MCF 10A (cell line): ENCODE measurements at places on chromosomes 16 and 17. TPM values are rescaled to one million over a fixed set of nuclear protein-coding genes. Genes with fewer than 3 reads are reported as not detected.

Gene PIGL
- total RNA-seq, result 28.5 and 31.3 TPM in 2 replicates

Gene PRSS53
- 4.4 and 5.5 TPM in 2 replicates for total RNA-seq

Gene LCAT
- 35.3 and 44.5 TPM in 2 replicates for total RNA-seq

Gene ARL17A
- 18.3 and 20.7 TPM in 2 replicates for total RNA-seq

Gene FNDC8
- not detected in 2 replicates for total RNA-seq

Gene TLCD1
- 13.4 and 18.7 TPM in 2 replicates for total RNA-seq

Gene GDPD3
- total RNA-seq, result 0.49 and 1.5 TPM in 2 replicates

Gene RAMP2
- total RNA-seq, result not detected in 2 replicates

Gene PIRT
- not detected in 2 replicates for total RNA-seq

Gene GAS7
- total RNA-seq, result 0.22 TPM in 1 of 2 replicates, not detected in the other

Gene PIPOX
- total RNA-seq, result not detected in 2 replicates

Gene ITGAL
- not detected in 2 replicates for total RNA-seq

Gene IL17C
- not detected in 2 replicates for total RNA-seq

Gene TMED6
- total RNA-seq, result 0.51 and 1.2 TPM in 2 replicates

Gene ABCA10
- 18.3 and 24.7 TPM in 2 replicates for total RNA-seq

Gene PITPNM3
- 22.8 and 30.6 TPM in 2 replicates for total RNA-seq

Gene SCARF1
- total RNA-seq, result 0.40 and 0.47 TPM in 2 replicates

Gene TPSD1
- not detected in 2 replicates for total RNA-seq

Gene GGT6
- not detected in 2 replicates for total RNA-seq

Gene PDK2
- 9.9 and 11.2 TPM in 2 replicates for total RNA-seq

Gene B4GALNT2
- 0.05 TPM in 1 of 2 replicates, not detected in the other for total RNA-seq

Gene FOXC2
- total RNA-seq, result 16.8 and 22.5 TPM in 2 replicates

Gene TPSG1
- total RNA-seq, result not detected in 2 replicates

Gene AKTIP
- 27.6 and 30.3 TPM in 2 replicates for total RNA-seq

Gene CAMTA2
- total RNA-seq, result 126 and 154 TPM in 2 replicates

Gene SLFN5
- total RNA-seq, result 133 and 205 TPM in 2 replicates

Gene UMOD
- not detected in 2 replicates for total RNA-seq

Gene WNT3
- total RNA-seq, result 2.4 and 2.9 TPM in 2 replicates

Gene EVPLL
- 0.70 and 0.88 TPM in 2 replicates for total RNA-seq

Gene KRTAP1-3
- total RNA-seq, result not detected in 2 replicates

Gene MCRIP2
- 43.6 and 44.6 TPM in 2 replicates for total RNA-seq

Gene FBXL16
- 40.5 and 48.2 TPM in 2 replicates for total RNA-seq

Gene CD300A
- not detected in 2 replicates for total RNA-seq

Gene MRPL10
- total RNA-seq, result 43.2 and 49.3 TPM in 2 replicates

Gene CFDP1
- total RNA-seq, result 41.3 and 44.7 TPM in 2 replicates

Gene RGS9
- 0.49 and 0.61 TPM in 2 replicates for total RNA-seq

Gene CTU2
- 26.9 and 40.8 TPM in 2 replicates for total RNA-seq

Gene ESRP2
- total RNA-seq, result 42.7 and 48.8 TPM in 2 replicates

Gene SPNS2
- total RNA-seq, result not detected in 2 replicates

Gene SLC5A11
- total RNA-seq, result not detected in 2 replicates

Gene MT3
- total RNA-seq, result not detected in 2 replicates

Gene PNPO
- total RNA-seq, result 56.8 and 58.4 TPM in 2 replicates

Gene KRT14
- 696 and 1,755 TPM in 2 replicates for total RNA-seq

Gene ACSM3
- total RNA-seq, result 2.0 and 2.3 TPM in 2 replicates

Gene CD300C
- not detected in 2 replicates for total RNA-seq

Gene CCL23
- not detected in 2 replicates for total RNA-seq

Gene CCL3
- not detected in 2 replicates for total RNA-seq
